ENCODE measurements at places on chromosomes 2 and 18. TPM values are rescaled to one million over a fixed set of nuclear protein-coding genes. Genes with fewer than 3 reads are reported as not detected.

The ACMSD gene
- total RNA-seq = not detected

- DNase-seq = no peak
Measured at GRCh38 chr2:160310118-160310828, 110.2 kb upstream of the ITGB6 start.

- DNase-seq = peak; percentile 61
Measured at GRCh38 chr2:24049485-24050021, at the start of gene FKBP1B. FKBP1B (plus strand) TSS chr2:24049741; CDS start chr2:24049850, 109 bp downstream.

GRCh38 chr2:147542351-147542750, 302.5 kb upstream of the ACVR2A start:
- no peak for DNase-seq

- no peak for DNase-seq
Measured at GRCh38 chr2:71102981-71103681, 26.9 kb downstream of the MCEE start.

DNA sequence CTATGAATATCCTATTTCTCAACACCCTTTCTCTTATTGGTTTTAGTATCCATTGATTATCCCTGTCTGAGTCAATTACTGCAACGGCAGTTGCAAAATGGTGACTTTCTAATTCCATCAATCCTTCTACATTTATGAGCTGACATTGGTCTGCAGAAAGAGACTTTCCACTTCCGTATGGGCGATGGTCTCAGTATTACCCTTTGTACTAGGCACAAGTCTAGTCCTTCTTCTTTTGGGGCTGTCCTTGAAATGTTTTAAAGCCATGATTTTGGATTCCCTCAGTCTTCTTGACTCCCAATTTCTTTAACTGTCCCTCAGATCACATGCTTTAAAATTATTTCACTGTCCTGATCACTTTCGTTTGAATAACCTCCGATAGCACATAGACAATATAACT, 32.7 kb upstream of the SOCS6 start:
- DNase-seq = no peak

All from A172 (cell line).